ENCODE measurements at places on chromosomes 4 and X. TPM values are rescaled to one million over a fixed set of nuclear protein-coding genes. Genes with fewer than 3 reads are reported as not detected.

The DGAT2L6 gene
- not detected for total RNA-seq

The AMTN gene
- not detected for total RNA-seq

- DNase-seq: no peak
These were observed 15.0 kb downstream of the APELA start for GRCh38 chr4:164892018-164892417.

DNA sequence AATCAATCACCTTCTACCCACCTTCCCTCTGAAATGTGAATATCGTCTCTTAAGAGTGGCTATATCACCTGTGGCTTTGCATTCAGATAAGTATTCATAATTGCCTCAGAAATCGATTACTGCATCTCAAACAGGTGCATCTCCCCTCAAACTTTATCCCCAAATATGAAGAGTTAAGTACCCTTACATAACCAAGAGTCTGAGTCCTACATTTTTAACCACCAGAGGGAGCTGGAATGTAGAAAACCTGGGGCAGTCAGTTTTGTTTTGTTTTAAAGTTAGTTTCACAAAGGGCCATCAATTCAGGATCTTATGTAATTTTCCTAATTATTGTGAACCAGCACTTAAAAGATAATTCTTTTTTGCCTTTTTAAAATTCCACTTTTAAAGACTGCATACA lies 5.7 kb downstream of the TCEANC start:
- no peak for DNase-seq

- no peak for DNase-seq
These were observed 101.5 kb upstream of the CXXC4 start for GRCh38 chr4:104596189-104596588.

DNA sequence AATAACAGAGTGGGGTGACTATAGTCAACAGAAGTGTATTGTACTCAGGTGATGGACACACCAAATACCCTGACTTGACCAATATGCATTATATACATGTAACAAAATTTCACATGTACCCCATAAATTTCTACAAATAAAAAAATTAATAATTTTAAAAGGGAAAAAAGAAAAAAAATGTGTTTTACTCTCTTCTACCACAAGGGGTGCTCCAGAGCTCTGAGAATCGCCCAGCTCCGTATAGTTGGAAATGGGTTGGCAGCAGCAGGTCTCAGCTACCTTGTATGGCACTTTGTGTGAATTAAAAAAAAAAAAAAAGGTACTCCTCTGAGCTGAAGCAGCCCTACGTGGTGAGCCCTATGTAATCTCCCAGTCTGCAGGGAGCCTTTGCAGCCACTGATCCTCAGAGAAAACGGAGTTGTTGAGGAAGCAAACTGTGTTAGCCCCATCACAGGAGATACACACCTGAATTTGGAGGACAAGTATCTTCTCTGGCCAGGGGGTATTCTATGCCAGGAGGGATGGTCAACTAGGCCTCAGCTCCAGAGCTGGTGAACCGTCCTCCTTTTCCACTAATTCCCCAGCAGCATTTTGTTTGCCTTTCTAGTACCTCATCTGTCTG lies 17.2 kb upstream of the POLA1 start:
- no peak for DNase-seq

DNA sequence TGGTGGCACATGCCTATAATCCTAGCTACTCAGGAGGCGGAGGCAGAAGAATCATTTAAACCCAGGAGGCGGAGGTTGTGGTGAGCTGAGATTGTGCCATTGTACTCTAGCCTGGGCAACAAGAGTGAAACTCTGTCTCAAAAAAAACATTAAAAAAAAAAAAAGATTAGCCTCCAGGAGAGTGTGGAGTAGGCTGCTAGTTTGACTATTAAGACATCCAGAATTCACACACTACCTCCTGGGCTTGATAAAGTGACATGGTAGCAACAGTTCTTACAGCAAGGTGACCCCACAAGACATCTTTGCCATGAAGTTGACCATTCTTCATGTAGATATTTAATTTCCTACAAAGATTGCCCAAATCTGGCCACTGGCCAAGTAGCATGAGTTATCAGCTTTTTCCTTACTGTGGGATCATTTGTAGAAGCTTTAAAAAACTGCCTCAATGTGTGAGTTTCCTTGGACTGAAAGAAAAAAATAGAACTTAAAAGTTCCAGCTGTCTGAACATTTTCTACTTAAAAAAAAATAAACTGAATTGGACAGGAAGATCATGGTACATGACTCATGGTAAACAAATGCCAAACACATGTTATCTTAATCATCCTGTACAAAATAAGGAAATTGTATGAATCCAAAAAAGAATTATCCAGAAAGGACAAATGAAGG lies 35.3 kb upstream of the SPRY1 start:
- DNase-seq: no peak
